Dorsolateral prefrontal cortex (tissue), 122 donors: ENCODE measurements at places on chromosomes 3 and 15.

- DNase-seq = no peak
Observed at GRCh38 chr15:92161039-92161670, 232.5 kb upstream of the ST8SIA2 start.

DNA sequence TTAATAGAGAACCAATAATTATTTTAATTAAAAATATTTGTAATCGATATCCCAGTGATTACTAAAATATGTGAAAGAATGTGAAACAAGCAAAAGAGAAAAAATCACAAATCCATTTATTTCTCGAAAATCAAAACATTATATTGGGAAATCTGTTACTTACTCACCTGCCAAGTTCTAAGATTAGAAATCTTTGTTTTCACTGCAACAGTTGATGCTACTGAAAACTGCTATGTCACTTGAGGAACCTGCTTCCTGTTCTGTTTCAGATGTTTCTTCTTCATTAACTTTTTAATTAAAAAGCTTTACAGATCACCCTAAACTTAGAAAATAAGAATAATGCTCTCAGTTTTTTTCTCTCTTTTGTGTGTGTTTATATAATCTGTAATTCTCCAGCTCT lies 13.7 kb upstream of the DPH6 start:
- no peak for DNase-seq

DNA sequence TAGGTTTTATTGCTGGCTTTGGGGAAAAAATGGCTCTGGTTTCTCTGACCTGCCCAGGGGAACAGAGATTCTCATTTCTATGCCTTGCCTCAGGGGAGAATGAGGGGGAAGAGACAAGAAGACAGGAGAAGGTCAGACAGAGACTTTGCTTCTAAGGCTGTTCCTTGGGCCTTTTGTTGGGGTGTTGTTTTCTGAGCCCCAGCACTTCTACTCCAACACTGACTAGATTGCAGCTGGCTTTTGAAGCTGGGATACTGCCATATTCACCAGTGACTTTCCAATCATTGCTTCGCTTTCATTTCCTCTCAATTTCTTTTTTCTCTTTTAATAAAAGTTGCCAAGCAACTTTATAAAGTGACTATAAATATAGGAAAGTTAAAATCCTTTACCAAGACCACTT lies 143.2 kb upstream of the ARHGEF26 start:
- DNase-seq = no peak

GRCh38 chr15:31487811-31488436 lies 161.3 kb downstream of the KLF13 start:
- no peak for DNase-seq

GRCh38 chr15:70033529-70034140 lies 64.1 kb downstream of the TLE3 start:
- no peak for DNase-seq

- DNase-seq = no peak
Observed at GRCh38 chr3:17232442-17232841, 347.7 kb downstream of the PLCL2 start.

GRCh38 chr15:90868261-90868689 lies at the start of gene FURIN:
Gene FURIN, plus strand, starts transcription at chr15:90868588. Its CDS starts 7,153 bp downstream, at chr15:90875741.
- DNase-seq = no peak

DNA sequence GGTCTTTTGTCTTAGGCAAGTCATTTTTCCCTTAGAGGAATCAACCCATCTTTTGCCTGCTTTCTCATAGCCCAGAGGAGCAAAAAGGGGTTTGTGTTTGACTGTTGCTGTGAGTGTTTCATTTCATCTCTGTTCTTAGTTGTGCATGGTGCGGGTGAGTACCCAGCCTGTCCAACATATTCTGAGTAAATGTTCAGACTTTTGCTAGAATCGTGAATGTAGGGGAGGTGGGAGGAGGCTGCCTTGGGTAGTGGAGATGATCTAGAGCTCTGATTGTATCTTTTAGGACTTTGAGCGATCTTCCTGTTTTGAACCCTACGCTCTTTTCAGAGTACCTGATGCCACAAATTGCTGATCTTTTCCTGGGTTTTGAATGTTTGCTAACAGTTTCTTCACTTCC lies 123.1 kb downstream of the ZNF609 start:
- DNase-seq = no peak

- DNase-seq = no peak
Observed at GRCh38 chr15:74393423-74393822, 26.0 kb upstream of the CYP11A1 start.

DNA sequence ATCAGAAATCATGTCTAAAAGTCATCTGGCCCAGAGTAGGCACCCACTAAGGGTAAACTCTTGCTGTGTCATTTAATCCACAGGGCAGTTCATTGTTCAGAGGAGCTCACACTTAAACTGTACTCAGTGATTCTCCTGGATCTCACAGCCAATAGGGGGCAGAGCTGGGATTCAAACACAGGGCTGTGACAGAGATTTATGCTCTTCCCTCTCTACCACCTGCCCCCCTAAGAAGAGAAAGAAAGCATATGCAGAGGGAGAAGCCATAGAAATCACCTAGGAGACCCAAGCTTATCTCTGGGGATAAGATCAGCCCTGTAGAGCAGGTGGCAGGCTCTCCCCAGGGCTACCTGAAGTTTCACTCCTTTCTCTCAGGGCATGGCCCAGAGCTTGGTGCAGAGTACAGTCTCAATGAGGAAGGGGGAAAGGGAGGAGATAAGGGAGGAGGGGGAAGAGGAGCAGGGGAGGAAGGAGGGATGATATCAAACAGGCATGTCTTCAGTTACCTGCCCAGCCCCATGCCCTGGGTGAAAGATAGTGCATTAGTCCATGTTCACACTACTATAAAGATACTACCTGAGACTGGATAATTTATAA lies 51.8 kb upstream of the ADPGK start:
- DNase-seq = no peak

GRCh38 chr15:53625962-53626845 lies 133.3 kb downstream of the WDR72 start:
- no peak for DNase-seq
